ENCODE measurements at places on chromosomes 5 and 9.

DNA sequence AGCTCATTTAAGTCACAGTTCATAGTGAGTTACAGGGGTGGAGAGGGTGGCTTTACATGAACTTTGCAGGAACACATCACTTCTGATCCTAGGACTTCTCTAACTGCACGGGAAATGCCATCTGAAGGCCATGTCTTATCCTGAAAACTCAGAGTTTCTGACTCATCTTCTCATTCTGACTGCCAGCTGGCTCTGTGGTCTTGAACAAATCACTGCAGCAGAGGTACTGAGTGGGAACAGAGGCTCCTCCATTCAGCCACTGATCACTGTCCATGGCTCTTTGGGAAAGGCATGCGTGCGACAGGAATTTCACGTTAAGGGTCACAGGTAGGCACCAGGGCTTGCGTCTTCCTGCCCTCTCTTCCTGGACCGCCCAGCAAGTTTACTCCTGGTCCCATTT is 114.6 kb upstream of the LRRTM2 start:
- DNase-seq, result no peak

DNA sequence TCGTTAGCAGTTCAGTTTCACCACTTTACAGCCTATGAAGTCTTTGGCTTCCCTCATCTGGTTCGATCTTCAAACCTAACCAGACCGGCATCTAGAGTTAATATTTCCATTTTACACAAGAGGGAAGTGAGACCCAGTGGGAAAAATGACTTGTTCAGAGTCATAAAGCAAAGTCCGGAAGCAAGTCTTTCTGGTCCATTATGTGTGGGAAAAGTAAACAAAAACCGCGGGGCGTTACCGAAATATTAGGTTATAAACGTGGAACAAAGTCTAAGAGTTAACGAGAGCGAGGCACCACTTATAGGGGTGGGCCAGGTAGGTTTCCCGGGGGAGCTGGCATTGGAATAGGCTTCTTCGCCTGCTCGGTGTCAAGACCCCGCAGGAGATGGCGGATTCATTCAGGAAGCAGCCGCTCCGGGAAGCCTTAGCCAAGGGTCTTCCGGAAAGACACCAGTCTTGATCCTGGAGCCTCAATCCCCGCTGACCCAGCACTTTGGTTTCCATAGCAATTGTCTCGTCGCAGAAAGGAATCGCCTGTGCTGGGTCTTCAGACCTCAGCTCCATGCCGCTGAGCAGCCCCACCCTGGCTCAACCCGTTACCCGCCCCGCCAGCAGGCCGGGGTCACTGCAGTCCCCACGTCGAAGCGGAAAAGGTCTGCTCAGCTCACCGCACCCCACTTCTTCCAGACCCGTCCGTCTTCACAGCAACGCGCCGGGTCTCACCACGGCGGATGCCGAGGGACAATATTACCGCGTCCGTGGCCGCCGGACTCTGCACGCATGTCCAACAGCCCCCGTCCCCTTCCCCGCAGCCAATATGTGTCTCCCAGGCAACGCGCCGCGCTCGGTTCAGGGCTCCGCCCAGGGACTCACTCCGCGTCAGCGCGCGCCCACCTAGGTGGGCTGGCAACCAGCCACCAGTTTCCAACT is at the start of gene C5orf52:
Gene C5orf52 (plus strand): TSS at position 872 of the 930 bp plus-strand sequence. CDS start 82 bp downstream, outside the sequence.
- peak; percentile 39 for DNase-seq

- DNase-seq, result no peak
Measured at GRCh38 chr5:126864042-126864688, 87.2 kb downstream of the LMNB1 start.

DNA sequence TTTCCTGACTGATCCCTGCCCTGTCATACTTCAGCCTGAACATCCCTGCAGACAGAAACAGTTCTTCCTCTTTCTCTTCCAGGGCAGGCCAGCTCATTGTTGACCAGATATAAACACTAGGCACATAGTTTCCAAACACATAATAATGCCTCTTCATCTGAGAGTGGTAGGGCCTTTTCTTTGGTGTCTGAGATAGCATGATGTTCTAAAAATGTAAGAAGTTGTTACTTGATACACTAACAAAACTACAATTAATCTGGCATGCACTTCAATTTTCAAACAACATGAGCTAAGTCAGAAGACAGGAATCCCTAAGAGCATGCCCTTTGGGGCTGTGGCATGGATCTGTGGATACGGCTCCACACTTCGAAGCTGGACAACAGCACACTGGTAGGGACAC is 246.6 kb downstream of the SPOCK1 start:
- DNase-seq, result no peak

GRCh38 chr9:135265931-135266330 is 178.5 kb downstream of the OLFM1 start:
- no peak for DNase-seq

DNA sequence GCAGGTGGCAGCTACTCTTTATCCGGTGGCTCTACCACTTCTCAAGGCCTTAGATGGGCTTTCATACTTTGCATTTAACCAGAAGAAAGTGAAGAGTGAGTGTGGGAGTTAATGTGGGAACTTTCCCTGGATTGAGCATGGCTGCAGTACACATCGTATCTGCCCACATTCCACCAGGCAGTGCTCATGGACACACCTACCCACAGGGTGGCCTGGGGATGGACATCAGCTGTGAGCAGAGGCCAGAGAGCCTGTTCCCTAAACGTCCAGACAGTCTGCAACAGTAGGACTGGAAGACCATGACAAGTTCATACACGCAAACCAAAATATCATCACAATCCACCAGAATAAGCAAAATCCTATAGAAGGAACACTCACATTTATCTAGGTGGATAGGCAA is 213.8 kb downstream of the IRX1 start:
- DNase-seq, result no peak

DNA sequence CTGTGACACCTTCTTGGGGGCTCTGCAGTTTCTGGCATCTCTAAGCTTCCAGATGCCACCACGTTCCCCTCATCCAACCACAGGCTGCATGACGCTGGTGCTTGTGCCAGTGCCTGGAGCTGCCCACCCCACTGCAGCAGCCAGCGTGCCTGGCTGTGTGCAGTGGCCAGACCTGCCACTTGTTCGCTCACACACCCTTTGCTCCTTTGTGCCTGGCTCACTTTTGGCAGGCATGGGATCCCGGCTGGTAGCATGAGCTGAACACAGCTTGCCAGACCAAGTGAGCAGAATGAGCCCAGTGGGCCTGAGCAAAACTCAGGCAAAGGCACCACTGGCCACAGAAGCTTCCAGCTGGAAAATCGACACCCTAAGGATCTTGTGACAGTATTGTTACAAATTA is 562.9 kb upstream of the ACO1 start:
- no peak for DNase-seq

DNA sequence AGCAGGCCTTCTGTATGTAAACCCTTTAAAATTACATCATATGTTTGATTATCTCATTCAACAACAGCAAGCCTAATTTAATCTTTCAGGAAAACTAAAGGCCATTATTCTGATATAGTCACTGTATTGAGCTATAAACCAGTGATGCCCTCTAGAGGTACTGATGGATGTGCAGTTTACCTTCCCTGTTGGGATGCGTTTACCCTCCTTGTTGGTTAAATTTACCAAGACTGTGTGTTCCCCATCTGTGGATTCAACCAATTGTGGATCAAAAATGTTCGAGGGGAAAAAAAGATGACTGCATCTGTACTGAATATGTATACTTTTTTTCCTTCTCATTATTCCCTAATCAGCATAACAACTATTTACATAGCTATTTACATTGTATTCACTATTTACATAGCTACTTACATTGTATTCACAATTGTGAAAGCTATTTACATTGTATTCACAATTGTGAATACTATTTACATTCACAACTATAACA is 3.7 kb upstream of the BAAT start:
- DNase-seq, result no peak

GRCh38 chr5:56523790-56524575 is 290.9 kb upstream of the ANKRD55 start:
- DNase-seq, result no peak

GRCh38 chr9:124657516-124657915 is 113.6 kb downstream of the NR6A1 start:
- no peak for DNase-seq

DNA sequence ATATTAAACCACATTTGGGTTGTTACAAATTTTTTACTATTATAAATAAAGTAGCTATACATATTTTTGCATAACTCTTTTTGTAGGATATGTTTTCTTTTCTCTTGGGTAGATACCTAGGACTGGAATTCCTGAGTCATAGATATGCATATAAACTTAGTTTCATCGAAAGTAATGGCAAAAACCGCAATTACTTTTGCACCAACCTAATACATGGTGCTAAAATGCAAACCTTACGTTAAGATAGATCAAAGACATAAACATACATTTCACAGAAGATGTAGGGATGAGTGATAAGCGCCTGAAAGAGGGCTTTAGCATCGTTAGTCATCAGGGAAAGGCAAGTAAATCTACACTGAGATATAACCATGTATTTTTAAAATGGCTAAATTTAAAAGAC is 178.4 kb upstream of the EFNA5 start:
- no peak for DNase-seq

- DNase-seq, result no peak
Measured at GRCh38 chr5:76413746-76414145, 10.7 kb downstream of the IQGAP2 start.
